ENCODE measurements at places on chromosomes 7 and 10. TPM values are rescaled to one million over a fixed set of nuclear protein-coding genes. Genes with fewer than 3 reads are reported as not detected.

Gene CTTNBP2
- 5.4 TPM for total RNA-seq

Gene TMEM209
- total RNA-seq, result 35.8 TPM

Gene DENND11
- 23.4 TPM for total RNA-seq

Gene CCT6A
- total RNA-seq, result 257 TPM

Gene LRRD1
- not detected for total RNA-seq

Gene STN1
- 74.7 TPM for total RNA-seq

Measured in HCT116 (cell line).